ENCODE measurements at places on chromosomes 6 and 20.

DNA sequence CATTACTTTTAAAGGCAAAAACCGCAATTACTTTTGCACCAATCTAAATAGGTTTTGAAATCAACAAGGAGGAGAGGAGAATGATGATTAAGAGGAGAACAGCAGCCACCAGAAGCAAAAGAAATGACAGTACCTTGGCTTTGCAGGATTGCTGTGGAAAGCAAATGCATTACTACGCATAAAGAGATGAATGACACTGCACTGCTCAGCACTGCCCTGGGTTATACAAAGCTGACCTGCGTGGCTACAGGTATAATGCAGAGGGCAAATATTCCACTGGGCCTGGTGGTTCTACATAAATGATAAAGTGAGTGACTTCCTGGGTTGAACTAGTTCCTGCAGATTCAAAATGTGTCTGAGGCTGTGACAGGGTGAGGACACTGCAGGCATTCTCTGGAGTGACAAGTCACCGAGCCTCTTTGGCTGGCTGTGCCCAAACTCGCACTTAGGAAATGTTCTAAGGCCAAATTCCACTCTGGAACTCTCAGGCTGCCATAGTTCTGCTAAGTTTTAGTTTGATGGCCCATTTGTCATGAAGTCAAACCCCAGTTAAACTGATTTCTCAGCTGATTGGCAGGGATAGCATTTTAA lies 78.6 kb downstream of the INSM1 start:
- DNase-seq = no peak

- no peak for DNase-seq
Measured at GRCh38 chr20:35490736-35491181, 35.4 kb downstream of the CEP250 start.

DNA sequence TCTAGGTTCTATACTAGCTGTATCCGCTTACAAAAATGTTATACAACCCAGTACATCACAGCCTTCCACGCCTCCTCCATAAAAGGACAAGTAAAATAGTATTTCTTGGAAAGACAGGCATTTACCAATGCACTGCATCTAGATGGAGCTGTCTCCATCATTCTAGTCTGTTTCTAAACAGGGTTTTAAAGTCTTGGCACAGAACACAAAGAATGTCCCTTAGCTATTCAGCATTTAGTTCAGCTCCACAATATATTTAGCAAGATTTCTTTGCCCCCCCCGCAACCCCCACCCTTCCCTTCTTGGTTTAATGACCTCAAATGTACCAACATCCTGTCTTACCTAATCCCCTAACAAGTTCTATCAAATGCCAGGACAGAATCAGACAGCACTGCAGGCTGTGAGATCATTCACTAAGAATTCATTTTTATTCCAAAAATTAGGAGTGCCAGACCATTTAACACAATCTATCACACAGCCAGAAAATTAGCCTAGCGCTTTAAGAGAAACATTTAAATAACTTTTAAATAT lies 198.6 kb downstream of the BACH2 start:
- DNase-seq = no peak

DNA sequence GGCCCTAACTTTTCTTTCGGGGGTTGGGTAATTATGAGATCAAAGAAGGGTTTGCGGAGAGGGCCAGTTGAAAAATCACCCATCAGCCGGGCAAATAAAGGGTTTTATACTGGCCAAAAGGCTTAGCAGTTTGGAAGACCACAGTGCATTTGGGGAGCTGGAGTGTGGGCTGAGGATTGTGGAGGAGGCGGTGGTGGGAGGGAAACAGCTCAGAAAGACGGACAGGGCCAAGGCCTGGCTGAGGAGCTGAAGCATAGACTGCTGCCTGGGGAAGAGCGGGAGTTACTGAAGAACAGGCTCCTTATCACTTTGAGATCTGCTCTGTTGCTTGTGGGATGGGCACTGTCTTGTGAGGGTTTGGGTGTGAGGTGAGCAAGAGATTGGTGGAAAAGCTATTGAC lies 144.2 kb downstream of the CARMIL1 start:
- no peak for DNase-seq

All from NCI-H2171 treated with DMSO at 0.1 percent for 48 hours (cell line).